T follicular helper cell (primary cell): ENCODE measurements at places on chromosomes 1 and 21.

DNA sequence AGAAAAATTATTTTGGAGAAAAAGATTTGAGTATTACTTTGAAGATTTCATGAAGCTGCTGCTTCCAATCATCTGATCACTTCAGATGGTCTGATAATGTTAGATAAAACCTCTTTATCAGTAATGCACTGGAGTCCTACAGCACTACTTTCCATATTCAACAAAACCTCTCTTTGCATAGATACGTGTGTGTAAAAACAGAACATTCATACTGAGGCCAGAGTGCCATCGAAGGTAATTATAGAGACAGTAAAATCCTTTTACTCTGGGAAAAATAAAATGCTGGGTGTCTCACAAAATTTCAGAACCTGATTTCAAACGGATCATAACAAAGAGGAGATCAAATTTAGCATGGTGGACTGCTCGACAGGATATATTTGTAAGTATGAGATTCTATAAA lies at the start of gene RGS13:
Gene RGS13, plus strand, starts transcription at position 209 of the 400 bp plus-strand sequence. CDS start 8,188 bp downstream, outside the sequence.
- no peak for DNase-seq

DNA sequence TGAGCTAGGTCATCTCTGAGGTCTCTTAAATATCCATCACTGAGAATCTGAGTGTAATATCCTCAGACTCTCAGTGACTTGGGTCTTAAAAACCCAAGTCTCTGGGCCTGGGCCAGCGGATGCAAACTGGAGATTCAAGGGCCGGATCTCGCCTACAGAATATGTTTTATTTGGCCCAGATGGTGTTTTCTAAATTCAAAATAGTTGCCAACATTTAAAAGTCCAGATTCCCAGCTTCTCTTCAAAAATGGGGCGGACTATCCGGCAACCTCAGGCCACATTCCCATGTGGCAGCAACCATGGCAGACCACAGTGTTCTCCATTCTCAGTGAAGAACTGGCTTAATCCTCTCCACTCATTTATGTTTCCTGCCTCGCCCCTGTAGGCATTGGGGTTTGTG lies 12.7 kb upstream of the HEYL start:
- DNase-seq, result no peak

- no peak for DNase-seq
Observed at GRCh38 chr1:92480200-92480812, 6.4 kb downstream of the GFI1 start.

- DNase-seq, result no peak
Observed at GRCh38 chr1:218408942-218409341, 63.8 kb downstream of the TGFB2 start.

- DNase-seq, result peak; percentile 62
Observed at GRCh38 chr1:212608392-212608958, at the start of gene ATF3. Gene ATF3, plus strand, starts transcription at chr1:212608761. Its CDS starts 6,261 bp downstream, at chr1:212615022.

GRCh38 chr1:20477348-20478056 lies 8.5 kb downstream of the CAMK2N1 start:
- DNase-seq, result no peak

DNA sequence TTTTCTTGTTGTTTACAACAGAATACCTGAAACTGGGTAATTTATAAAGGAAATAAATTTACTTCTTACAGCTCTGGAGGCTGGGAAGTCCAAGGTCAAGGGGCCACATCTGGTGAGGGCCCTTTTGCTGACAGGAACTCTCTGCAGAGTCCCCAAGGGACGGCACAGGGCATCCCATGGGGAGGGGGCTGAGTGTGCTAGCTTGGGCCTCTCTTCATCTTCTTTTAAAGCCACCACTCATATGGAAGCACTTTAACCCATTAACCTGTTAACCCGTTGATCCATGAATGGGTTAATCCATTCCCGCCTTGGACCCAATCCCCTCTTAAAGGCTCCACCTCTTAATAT lies 76.3 kb downstream of the OBSCN start:
- DNase-seq, result no peak

- no peak for DNase-seq
Observed at GRCh38 chr21:35582731-35583130, 477.6 kb downstream of the SETD4 start.

- no peak for DNase-seq
Observed at GRCh38 chr1:12215118-12215961, 14.5 kb upstream of the VPS13D start.

DNA sequence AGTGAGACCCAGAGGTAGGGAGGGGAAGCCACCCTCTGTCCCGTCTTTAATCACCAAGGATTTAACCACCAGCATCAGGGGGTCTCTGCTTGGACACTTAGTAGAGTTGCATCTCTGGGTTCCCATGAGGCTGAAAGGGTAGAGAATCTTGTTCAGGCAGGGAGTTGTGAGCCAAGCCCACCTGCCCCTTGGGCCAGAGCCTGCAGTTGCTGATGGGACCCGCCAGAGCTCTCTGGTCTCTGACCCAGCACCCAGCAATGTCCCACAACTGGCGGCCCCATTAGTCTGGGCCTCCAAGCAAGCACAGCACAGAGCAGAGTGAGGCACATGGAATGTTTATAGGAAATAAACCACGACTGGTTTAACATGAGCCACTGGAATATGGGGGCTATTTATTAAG lies 166.3 kb downstream of the TRIM33 start:
- no peak for DNase-seq

GRCh38 chr21:34107606-34108005 lies 34.2 kb downstream of the MRPS6 start:
- no peak for DNase-seq
